HuH-7.5 (cell line): ENCODE measurements at places on chromosomes 5 and 9.

GRCh38 chr5:56564541-56565282, 250.6 kb upstream of the MAP3K1 start:
- DNase-seq: no peak

DNA sequence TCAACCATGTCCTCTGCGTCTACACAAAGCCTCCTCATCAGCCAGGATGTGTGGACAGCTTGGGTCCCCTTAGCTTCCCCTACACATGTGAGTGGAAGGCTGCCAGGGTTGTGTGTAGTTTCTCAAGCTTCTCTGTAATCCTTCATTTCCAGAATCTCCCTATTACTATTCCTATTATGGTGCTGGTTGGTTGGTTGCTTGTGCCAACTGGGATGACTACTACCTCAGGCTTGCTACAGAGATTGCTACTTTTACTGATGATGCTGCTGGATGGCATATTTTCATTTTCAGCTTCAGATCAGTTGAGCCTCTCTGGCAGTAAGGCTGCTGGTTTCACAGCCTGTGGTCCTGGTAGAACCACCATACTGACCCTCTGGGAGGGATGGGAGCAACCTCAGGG, 39.9 kb downstream of the ATG10 start:
- DNase-seq: no peak

- DNase-seq: no peak
Measured at GRCh38 chr9:123102375-123103113, 69.1 kb downstream of the GPR21 start.

GRCh38 chr9:94639999-94640376, 670 bp upstream of the FBP1 start:
- DNase-seq: no peak

GRCh38 chr5:119363936-119364335, 8.1 kb downstream of the TNFAIP8 start:
- no peak for DNase-seq

DNA sequence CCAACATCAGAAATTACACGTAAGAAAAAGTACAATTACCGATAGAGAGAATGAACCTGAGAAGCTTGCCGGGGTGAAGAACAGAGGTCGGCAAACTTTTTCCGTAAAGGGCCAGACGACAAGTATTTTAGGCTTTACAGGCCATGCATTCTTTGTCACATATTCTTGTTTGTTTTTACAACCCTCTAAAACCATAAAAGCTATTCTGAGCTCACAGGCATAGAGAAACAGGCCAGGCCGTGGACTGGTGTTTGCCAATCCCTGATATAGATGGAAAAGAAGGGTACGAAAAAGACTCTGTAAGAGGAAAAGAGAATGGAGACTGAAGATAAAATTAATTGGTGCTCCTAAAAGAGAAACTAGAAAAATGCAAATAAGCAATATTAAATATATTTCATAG, 15.4 kb downstream of the SFXN1 start:
- no peak for DNase-seq

GRCh38 chr9:118446943-118447639, 742.9 kb downstream of the TLR4 start:
- no peak for DNase-seq

- DNase-seq: no peak
Measured at GRCh38 chr5:137372016-137372772, 126.9 kb downstream of the SPOCK1 start.
